ENCODE measurements at places on chromosomes 5 and 9.

DNA sequence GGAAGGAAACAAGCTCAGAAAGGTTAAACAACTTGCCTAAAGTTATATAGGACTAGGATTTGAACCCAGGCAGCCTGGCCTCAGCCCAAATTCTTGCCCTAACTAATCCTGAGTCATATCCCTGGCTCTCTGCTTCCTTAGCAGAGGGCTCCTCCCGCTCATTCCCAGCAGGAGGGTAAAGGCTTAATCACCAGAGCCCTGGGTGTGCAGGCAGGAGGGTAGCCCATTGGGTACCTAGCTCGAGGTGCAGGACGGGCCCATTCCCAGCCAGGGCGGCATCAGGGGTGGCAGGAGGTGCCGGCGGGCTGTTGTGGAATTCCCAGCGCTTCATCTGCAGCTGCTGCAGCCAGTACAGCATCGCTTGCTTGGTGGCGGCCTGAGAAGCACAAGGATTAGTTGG, 3.9 kb downstream of the TBC1D2 start:
- no peak for DNase-seq

DNA sequence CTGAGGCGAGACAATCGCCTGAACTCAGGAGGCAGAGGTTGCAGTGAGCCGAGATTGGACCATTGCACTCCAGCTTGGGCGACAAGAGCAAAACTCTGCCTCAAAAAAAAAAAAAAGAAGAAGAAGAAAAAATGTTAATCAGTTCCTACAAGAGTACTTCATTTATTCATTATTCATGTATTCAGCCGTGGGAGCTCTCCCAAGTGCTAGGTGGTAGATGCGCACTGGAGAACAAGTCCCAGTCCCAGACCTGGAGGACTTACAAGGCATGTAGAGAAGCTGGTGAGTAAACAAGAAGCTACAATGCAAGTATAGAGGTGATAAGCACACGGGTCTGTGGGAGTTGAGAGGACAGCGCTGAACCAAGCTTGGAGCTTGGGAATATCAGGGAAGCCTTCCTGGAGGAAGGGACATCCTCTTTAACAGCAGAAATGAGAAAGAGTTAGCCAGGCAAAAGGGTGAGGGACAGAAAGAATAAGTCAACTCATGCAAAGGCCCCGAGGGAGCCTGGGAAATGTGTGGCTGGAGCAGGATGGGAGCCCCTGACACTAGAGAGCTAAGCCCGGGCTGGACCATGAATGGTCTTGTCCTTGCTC, 17.4 kb upstream of the AQP7 start:
- no peak for DNase-seq

DNA sequence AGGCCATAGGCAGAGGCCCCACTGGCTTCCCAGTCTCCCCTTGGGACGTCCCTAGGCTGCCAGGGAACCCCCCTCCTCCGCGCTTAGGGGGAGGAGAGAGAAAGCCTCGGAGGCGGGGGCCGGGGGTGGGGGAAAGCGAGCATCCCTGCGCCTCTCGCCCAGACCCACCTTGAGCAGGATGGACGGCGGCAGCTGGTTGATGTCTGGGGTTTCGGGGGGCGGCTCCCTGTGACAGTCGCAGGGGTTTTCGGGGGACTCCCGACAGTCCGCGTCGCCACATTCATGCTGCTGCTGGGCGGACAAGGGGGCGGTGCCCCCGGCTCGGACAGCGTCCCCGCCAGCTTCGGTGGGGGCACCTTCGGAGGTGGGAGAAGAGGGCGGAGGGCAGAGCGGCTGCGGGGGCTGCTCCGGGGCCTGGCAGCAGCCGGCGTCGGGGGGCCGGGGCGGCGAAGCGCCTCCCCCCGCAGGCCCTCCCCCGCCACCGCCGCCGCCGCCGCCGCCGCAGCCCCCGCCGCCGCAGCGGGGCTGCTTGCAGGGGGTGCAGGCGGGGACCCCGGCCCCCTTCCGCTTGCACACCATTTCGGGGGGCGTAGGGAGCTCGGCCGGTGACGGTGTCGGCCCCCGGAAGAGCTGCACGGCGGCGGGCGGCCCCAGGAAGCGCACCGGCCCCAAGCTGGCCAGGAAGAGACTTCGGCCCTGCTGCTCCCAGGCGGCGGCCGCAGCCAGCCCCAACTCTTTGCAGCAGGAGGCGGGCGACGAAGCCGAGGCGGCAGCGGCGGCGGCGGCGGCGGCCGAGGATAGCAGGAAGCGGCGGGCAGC, 1.2 kb downstream of the FBXL17 start:
- DNase-seq = peak; percentile 47

DNA sequence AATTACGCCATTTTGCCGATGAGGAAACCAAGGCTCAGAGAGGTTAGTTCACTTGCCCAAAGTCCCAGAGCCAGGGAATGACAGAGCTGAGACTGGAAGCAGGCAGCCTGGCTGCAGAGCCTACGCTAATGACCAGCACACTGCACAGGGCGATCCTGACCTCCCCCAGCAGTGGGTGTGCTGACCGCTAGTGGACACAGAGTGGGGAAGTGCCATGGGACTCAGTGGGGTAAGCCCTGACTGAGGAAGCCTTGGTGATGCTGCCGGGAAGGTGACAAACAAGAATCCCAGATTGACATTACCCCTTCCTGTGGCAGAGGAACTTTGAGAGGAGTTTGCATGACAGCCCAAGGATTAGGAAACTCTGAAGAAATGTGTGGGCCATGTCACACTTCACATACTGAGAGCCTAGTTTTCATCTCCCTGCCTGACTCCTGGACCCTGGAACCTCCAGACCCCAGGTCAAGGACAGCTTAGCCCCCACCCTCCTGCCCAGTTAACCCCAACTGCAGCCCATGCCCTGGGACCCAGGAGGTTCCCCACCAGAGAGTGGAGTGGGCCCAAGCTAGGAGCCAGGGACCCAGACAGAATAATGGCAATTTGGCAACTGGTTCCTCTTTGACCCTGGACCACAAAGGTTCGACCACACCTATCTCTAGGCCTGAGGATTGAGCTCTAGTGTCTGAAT, 19.7 kb upstream of the CSF1R start:
- DNase-seq = no peak

DNA sequence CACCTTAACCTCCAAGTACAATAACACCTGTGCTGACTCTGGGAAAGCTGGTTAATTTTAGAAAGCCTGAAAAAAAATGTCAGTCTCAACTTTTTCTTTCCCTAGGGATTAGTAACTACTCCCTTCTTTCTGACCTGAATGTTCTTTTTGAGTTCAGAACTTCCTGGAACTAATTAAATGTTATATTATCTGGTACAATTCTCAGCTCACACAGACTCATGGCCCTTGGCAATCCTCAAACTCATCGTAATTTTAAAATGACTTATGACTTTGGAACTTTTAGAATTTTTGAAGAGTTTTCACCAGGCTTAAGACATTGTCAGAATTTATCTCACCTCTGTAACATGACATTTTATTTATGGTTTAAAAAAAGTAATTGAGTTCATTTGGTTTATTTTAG, 315.0 kb downstream of the FER start:
- DNase-seq = no peak

GRCh38 chr5:8949908-8950307, 596.0 kb downstream of the SEMA5A start:
- DNase-seq = no peak
